ENCODE measurements at places on chromosomes 1 and 21. TPM values are rescaled to one million over a fixed set of nuclear protein-coding genes. Genes with fewer than 3 reads are reported as not detected.

DNA sequence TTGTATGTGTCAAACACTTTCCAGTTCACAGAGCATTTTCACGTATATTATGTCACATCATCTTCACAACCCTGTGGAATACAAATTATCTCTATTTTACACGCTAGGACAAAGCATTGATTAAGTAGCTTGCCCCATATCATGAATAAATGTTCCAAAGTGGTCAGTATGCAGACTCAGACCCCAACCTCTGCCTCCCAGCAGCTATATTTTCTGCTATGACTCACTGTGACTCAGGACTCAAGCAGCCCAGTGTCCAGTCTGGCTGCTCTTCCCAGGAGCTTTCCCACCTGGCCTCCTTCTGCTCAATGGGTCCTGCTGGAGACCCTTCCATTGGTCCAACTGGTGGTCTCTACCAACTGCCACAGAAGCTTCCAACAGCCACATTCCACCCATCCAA, 56.0 kb upstream of the RAP1A start:
- H3K4me1 ChIP-seq = no peaks in the 10 kb centered on the region
- H3K27ac ChIP-seq = no peak overlapping the region
- DNase-seq = no peak
- H3K27me3 ChIP-seq = no peaks in the 10 kb centered on the region
- no peaks in the 10 kb centered on the region for H3K36me3 ChIP-seq
- H3K4me3 ChIP-seq = no peak overlapping the region

- no peak overlapping the region for H3K4me3 ChIP-seq
- no peak for DNase-seq
- H3K4me1 ChIP-seq = no peaks in the 10 kb centered on the region
- no peaks in the 10 kb centered on the region for H3K36me3 ChIP-seq
These were observed 1.8 kb downstream of the SPRR1B start for GRCh38 chr1:153032677-153033308.

DNA sequence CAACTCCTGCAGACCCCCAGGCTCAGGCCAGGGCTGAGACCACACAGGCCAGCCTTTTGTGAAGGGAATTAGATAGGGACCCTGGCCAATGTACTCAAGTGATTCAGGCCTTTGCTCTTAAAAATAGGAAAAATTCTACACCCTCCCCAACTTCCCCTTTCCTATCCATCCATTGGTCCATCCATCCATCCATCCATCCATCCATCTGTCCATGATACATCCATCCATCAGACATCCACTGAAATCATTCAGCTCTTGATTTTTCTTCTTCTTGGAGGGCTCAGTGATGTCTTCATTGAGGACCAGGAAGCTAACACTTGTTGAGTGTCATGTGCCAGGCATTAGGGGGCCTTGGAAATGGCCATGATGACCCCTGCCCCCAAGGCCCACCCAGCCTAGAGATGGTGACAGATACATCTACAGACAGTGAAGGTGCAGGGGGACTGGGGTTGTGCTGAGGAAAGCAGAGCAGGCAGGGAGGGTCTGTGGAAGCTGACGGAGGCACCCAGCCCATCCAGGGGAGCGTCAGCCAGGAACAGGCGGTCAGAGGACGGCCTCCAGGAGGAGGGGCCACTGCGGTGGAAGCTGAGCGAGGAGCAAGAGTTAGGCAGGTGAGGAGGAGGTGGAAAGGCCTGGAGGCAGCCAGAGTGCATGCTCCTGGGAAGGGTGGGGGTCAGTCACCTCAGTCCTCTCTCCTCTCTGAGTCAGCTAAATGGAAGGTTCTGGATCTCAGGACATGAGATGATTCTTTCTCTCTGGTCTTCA, 81.9 kb downstream of the EPHB2 start:
- H3K4me3 ChIP-seq = no peak overlapping the region
- no peaks in the 10 kb centered on the region for H3K27me3 ChIP-seq
- H3K36me3 ChIP-seq = no peaks in the 10 kb centered on the region

DNA sequence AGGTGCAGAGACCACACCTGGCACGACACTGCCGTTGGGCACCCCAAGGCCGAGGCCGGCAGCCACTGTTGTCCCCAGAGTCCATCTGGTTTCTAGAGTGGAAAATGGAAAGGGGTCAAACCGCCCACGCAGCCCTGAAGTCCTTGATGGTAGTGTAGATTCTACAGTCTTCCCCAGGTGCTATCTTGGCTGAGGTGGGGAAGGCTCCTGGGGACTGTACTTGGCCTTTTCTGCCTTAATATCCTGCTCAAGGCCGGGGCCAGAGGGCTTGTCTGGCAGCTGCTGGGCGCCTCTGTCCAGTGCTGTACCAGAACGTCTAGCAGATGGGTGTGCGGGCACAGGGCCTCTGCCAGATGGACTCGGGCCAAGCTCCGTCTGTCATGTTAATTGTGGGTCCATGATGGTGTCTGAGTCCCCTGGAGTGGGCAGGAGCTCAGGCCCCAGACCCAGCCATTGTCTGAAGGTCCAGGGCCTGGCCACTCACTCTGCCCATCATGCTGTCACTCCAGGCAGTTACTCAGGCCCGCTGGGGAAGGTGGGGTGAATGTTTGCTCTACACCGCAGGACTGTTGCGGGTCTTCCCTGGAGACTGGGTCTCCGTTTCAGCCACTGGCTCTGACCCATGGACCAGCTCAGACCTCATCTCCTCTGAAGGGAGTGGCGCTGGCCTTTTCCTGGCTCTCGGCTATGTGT, 161.9 kb upstream of the COL6A1 start:
- H3K27ac ChIP-seq = no peak overlapping the region
- no peaks in the 10 kb centered on the region for H3K36me3 ChIP-seq
- H3K4me1 ChIP-seq = peaks cover 3% of the 10 kb centered on the region
- peaks cover 28% of the 10 kb centered on the region for H3K27me3 ChIP-seq

DNA sequence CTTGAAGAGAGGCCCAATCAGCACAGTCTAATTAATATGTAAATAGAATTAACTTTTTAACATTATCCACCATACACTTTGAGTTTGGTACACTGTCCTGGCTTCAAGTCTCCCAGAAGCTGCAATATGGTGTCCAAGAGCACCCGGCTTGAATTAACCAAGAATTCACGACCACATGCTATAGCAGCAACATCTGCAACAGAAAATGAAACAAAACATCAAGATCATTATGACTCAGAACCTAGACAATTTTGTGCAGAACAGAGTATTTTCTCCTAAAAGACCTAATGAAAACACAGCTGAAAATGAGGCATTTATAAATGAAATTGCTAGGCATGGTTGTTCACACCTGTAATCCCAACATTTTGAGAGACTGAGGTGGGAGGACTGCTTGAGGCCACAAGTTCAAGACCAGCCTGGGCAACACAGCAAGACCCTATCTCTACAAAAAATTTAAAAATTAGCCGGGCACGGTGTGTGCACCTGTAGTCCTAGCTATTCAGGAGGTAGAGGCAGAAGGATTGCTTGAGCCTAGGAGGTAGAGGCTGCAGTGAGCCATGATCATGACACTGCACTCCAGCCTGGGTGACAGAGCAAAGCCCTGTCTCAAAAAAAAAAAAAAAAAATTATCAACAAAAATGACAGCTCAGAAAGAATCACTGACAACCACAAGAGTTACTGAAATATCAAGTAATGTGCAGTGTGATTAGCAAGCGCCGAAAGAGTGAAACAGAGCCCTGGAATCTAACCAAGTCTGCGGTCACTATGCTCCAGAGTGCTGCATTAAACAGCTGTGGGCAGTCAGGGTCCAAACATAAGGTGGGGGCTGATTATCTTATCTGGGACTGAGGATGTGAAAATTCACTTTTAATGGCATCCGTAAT, 45.3 kb downstream of the HSF2BP start:
- H3K27ac ChIP-seq = no peak overlapping the region
- H3K36me3 ChIP-seq = no peaks in the 10 kb centered on the region
- H3K27me3 ChIP-seq = no peaks in the 10 kb centered on the region
- DNase-seq = no peak
- H3K4me3 ChIP-seq = no peak overlapping the region

DNA sequence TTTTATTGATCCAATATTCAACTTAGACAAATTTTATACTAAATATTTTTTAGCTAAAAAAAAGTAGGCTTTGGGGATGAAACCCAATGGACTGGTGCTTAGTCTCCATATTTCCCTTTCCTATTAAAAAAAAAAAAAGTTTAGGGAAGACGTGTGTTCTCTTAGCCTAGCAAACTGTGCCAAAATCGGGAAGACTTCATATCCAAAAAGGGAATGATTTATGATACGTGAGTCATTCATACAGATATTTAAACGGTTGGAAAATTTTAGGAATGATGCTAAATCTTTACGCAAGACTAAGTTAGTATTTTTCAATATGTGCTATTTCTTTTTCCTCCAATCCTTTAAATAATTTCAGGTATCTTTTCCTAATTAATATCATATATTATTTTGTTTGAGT, 50.7 kb downstream of the SPATA17 start:
- no peak for DNase-seq
- no peaks in the 10 kb centered on the region for H3K36me3 ChIP-seq
- no peak overlapping the region for H3K27ac ChIP-seq
- H3K27me3 ChIP-seq = no peaks in the 10 kb centered on the region
- H3K4me1 ChIP-seq = no peaks in the 10 kb centered on the region
- H3K4me3 ChIP-seq = no peak overlapping the region

- H3K4me1 ChIP-seq = peaks cover 31% of the 10 kb centered on the region
- H3K36me3 ChIP-seq = peaks cover 42% of the 10 kb centered on the region
- no peak for DNase-seq
- no peak overlapping the region for H3K4me3 ChIP-seq
These were observed 4.0 kb downstream of the SF3B4 start for GRCh38 chr1:149923626-149924025.

GRCh38 chr1:5975133-5975880, 16.9 kb downstream of the NPHP4 start:
- peaks cover 7% of the 10 kb centered on the region for H3K4me1 ChIP-seq
- peak; percentile 48 for DNase-seq
- H3K27ac ChIP-seq = no peak overlapping the region
- no peaks in the 10 kb centered on the region for H3K27me3 ChIP-seq
- peaks cover 8% of the 10 kb centered on the region for H3K36me3 ChIP-seq

DNA sequence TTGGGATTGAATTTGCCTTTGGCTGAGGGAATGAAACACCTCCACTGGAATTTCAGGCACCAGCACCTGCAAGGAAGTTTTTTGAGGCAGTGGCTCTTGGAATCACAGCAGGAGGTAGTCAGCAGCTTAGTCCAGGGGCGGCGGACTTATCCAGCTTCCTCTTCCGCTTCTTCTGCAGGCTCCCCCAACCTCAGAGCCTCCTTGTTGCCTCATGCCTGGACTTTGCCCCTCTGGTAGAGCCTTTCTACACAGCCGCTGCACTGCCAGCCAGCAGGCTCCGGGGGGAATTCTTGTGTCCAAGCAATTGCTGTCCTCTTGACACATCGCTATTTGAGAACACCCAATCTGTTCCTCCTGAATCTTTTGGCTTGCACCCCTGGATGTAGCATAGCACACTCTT, 4.4 kb upstream of the RHEX start:
- H3K4me1 ChIP-seq = no peaks in the 10 kb centered on the region
- H3K4me3 ChIP-seq = no peak overlapping the region
- no peak overlapping the region for H3K27ac ChIP-seq
- DNase-seq = no peak
- no peaks in the 10 kb centered on the region for H3K36me3 ChIP-seq

DNA sequence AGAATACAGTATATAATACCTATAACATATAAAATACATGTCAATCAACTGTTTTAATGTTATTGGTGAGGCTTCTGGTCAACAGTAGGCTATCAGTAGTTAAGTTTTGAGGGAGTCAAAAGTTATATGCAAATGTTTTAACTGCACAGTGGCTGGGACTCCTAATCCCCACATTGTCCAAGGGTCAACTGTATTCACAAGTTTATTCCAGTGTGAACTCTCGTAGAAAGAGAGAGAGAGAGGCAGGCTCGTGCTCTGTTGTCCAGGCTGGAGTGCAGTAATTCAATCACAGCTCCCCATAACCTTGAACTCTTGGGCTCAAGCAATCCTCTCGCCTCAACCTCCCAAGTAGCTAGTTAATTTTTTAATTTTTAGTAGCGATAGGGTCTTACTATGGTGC, 66.0 kb downstream of the NRIP1 start:
- peaks cover 3% of the 10 kb centered on the region for H3K4me1 ChIP-seq
- H3K27me3 ChIP-seq = no peaks in the 10 kb centered on the region
- no peak overlapping the region for H3K4me3 ChIP-seq
- H3K27ac ChIP-seq = no peak overlapping the region
- no peak for DNase-seq

DNA sequence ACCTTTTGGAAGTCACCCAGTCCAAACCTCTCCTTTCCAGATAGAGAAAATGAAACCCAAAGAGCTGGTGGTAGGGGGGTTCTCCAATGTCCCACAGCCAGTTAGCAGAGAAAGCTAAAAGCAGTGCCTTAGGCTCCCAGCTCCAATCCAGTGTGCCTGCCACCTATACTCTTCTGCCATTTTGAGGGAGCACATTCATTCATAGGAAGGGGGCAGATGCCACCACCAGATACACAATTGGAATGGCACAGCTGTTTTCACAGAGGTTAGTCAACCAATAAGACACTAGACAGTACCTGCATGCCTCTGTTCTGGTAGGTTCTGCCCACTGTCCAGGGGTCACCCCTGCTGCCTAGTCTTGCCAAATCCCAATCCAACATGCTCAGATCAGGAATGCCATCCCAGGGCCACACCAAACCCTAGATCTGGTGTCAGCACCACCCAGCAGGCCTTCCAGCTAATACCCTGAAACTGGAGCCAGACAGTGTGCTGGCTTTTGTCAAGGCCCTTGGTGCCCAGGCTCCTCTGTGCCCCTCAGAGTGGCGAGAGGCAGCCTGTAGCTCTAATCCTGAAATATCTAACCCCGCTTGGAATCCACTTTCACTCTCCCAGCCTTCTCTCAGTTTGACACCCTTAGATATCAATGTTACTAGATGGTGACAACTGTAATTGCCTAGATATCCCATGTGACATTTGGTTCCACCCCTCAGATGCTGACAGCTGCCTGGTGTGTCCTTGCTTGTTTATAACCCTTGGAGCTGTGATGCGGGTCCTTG, 178.6 kb downstream of the TGFBR3 start:
- H3K4me3 ChIP-seq = no peak overlapping the region
- no peak for DNase-seq
- H3K27me3 ChIP-seq = no peaks in the 10 kb centered on the region
- H3K27ac ChIP-seq = no peak overlapping the region

Gene TRAPPC10
- total RNA-seq = 51.8 TPM

Gene HMGCS2
- total RNA-seq = 32.3 TPM

Gene MRPL37
- total RNA-seq = 63.2 TPM

Gene ZNF648
- total RNA-seq = not detected

Gene AMY2A
- total RNA-seq = not detected

Gene PERM1
- total RNA-seq = 0.93 TPM

Gene CACNA1S
- not detected for total RNA-seq

Gene NIBAN1
- total RNA-seq = 18.9 TPM

Gene ADAMTS4
- total RNA-seq = 9.9 TPM

Gene DARS2
- 13.7 TPM for total RNA-seq

Gene SLC30A10
- total RNA-seq = 0.48 TPM

Gene ADGRL4
- total RNA-seq = 2.8 TPM

Data from suprapubic skin (tissue), 4 donors.